Endothelial cell (in vitro differentiated cells): ENCODE measurements at places on chromosomes 7 and 10.

DNA sequence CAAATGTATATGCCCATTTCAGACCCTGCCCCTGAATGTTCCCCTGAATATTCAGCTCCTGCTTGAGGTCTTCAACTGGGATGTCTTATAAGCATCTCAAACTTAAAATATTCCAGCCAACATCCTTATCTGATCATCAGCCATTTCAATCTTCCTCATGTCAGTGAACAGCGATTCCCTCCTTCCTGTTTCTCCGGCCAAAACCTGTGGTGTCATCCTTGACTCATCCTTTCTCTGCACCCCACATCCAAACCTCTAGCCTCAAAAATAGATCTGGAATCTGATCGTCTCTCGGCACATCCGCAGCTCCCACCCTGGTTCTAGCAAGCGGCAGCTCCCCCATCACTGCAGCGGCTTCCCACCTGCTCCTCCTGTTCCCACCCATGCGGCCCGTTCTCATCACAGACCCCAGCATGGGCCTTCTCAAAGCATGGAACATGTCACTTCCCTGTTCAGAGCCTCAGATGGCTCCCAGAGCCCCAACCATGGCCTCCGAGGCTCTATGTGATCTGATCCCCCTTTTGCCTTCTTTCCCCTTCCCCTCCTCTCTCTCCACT lies 165.7 kb downstream of the HECW1 start:
- no peak for DNase-seq

DNA sequence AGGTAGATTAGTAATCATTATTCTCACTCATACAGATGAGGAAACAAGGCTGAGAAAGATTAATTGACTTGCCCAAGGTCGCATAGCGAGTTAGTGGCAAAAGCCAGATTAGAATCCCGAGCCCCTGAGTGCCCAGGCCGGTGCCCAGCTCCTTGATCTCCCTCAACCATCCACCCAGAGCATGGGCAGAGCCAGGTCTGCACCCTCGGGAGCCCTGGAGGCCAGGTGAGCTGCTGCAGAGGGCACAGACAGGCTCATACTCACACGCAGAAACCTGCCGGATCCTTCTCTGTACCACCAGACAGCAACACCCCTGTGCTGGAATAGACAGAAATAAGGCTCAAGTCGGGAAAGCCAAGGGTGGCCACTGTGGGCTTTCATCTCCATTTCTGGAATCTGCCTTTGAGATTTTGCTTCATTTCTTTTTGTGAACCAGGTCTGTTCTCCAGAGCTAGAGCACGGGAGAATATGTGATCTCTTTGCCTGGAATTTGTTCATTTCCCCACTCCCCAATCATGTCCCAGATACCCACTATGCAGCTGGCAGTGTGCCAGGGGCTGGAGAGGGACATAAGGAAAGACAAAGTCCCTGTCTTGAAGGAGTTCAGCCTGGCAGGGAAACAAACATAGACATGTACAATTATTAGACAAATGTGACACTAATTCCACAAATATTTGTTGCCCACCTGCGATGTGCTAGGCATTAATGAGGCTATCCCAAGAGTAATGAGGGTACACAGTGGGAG lies 5.5 kb downstream of the AFAP1L2 start:
- DNase-seq = no peak

DNA sequence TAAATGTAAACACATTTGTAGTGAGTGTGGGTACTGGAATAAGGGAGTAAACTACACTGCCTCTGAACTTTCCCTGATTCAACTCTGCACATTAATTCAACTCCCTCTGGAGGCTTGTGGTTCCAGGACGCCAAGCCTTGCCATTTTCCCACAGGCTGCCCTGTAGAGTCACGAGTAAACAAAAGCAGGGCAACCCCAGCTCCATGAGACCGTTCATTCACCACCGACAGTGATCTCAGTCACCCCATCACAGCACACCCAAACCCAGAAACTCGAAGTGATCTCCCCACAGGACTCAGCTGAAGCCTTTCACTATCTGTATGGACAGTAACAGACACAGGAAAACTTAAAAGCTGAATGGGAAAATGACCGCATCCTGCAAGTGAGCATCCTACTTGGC lies 218.8 kb upstream of the FRMD4A start:
- no peak for DNase-seq

GRCh38 chr7:76278540-76278939 lies 23.9 kb upstream of the HSPB1 start:
- DNase-seq = no peak

GRCh38 chr7:24793982-24794648 lies 36.9 kb upstream of the GSDME start:
- DNase-seq = no peak

- no peak for DNase-seq
These were observed 16.9 kb downstream of the TFEC start for GRCh38 chr7:116013675-116014074.

DNA sequence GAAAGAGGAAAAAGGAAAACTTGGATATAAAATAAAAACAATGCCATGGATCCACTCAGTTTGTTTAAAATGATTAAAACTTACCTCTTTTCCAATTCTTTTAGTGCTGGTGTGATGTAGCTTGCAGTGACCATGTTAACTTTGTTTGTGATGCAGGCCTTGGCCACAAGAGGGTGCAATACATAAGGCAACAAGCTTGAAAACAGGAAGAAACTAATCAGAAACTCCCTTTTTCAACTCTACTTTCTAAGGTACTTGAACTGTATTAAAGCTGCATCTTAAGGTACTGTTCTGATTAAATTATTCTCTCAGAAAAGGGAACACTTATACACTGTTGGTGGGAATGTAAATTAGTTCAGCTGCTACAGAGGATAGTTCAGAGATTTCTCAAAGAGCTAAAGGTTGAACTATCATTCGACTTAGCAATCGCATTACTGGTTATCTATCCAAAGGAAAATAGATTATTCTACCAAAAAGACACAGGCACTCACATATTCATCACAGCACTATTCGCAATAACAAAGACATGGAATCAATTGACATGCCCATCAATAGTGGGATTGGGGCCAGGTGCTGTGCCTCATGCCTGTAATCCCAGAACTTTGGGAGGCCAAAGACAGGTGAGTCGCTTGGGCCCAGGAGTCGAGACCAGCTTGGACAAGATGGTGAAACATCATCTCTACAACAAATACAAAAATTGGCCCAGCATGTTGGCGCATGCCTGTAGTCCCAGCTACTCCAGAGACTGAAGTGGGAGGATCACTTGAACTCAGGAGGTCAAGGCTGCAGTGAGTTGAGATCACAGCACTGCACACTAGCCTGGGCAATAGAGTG lies 50.9 kb downstream of the AASS start:
- DNase-seq = peak; percentile 78
